IPS-NIHi11 (cell line): ENCODE measurements at places on chromosomes 5 and 9.

DNA sequence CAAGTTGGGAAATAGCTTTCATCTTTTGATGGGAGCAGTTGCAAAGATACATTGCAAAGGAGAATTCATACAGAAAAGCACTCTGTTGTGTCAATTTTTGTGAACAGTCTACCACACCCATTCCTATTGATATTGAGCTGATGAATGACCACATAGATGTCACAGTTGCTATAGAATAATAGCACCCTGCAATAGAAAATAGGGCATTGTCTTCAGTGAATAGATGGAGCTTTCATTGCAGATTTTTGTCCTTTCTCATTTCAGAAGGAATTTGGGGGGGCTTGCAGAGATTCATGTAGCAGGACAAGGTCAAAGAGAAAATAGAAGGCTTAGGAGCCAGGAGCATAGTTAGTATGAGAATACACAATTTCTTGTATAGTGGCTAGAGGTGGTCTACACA, 237.9 kb downstream of the TMEM38B start:
- DNase-seq = no peak

DNA sequence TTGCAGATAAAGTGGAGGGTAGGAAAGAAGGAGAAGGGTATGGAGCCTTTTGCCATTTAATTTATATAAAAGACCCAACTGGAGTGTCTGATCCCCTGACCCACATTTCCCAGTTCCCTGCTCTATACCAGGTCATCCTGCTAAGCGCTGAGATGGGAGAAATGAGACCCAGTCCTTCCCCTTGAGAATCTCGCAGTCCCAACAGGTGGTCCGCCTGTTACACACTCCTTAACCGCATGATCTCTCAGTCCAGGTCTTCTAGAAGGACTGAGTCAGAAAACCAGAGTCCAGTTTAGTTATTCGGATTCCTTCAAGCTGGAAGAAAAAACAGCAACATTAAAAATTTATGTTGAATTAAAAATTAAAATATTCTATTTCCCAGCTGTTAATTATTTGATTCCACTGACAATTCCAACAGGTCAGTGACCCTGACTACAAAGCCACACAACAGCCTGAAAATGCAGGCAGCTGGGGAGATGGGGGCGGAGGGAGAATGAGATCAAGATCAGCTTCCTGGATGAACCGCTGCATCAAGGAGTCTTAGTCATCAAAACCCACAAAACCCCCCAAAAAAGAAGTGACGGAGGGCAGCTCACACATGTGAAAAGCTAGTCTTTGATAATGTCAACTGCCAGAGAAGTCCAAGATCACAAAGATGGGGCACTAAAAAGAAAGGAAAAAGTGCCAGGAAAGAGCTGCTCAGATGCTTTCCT, 44.0 kb downstream of the GGTA1 start:
- DNase-seq = no peak

- DNase-seq = no peak
Observed at GRCh38 chr5:79193643-79194042, 42.3 kb upstream of the JMY start.

DNA sequence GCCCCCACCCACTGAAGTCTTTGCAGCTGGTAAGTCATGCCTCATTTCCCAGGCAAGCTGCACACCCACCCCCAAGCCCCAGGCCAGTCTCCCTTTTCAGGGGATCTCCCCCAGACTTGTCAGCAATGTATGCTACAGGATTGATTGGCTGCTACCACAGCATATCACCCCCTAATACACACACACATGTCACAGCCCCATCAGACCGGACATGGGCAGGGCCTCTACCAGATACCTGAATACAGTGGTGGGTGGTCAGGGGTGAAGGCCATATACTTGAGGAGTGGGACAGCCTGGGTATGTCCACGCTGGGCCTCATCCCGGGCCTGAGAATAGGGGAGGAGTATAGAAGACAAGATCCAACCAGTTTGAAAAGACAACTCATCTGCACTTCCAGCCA, 63.4 kb upstream of the ARAP3 start:
- DNase-seq = no peak

DNA sequence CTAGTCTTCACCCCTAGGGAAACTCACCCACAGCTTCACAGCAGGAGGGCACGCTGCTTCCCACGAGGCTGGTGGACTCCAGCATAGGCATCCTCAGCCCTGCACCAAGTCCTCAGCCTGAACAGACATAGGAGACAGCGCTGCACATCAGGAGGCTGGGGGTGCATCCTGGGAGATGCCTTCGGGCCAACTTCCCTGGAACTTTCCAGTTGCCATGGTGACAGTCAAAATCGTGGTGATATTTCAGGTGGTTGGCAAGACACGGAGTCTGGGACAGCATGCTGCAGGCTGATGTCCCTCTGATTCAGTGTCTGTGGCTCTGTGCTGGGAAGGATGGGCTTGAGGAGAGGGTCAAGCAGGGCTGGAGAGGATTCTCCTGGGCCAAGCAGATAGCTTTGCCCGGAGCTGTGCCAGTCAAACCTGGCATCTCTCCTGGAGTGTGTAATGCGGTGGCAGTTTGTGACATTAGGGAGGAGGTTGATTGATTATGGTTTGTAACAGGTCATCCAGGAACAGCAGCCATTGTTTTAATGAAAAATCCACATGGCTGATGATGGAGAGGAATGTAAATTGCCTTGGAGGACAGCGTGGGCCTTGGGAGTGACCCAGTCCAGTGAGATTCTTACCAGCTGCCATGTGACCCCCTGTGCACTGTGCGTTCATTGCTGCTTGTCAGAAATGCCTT, 35.6 kb upstream of the SEMA4D start:
- no peak for DNase-seq

DNA sequence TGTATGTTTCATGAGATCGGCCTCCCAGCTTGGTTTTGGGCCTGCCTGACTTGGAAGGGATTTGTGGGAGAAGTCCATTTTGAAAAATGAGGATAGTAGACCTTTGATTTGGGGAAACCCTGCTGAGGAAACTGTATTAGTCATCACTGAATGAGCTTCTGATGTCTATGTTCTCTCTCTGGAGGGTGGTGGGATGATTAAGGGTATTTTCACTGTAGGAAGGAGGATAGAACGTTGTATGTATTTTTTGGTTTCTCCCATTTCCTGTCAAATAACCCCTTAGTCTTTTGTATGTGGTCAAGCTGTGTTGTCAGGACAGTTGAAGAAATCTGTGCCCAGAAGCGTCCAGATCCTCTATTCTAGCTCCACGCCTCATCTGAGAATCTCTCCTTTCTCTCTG, 151.9 kb downstream of the INSYN2B start:
- no peak for DNase-seq

DNA sequence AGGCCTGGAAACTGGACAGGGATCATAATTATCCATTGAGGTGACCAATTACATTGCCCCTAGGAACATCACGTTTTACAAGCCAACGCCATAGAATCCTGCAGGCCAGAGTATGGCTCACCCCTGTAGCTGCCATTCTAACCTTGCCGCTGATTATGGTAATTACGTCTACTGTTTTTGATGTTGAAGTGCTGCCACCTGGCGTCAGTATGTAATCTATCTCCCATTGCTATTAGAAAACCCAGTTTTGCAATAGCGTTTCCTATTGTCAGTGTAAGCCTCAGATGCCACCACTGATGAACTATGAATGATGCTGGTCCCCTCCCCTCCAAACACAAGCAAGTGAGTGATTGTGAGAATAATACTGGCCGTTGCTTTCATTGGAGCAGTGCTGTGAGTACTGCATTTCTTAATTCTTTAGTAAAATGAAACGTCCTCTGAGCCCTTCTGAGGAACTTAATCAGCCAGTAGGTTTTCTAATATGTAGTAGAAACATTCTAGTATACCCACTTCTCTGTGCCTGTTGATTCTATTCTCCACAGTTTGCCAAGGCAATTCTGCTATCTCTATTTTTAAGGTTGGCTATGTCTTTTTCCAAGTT, 100.5 kb upstream of the NMUR2 start:
- peak; percentile 52 for DNase-seq

GRCh38 chr5:120528609-120529008, 64.5 kb downstream of the PRR16 start:
- no peak for DNase-seq

DNA sequence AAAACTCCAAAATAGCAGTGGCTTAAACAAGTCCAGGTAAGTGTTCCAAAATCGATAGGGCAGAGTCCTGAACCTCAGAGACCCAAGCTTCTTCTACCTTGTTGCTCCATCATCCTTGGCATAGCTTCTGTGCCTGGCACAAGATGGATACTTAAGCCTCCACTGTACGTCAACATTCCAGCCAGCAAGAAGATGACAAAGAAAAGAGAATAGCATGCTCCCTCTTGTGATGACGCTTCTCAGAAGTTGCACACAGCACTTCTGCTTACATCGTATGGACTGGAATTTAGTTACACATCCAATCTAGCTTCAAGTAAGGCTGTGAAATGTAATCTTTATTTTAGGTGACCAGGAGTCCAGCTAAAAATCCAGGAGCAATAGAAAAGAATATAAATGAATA, 227.4 kb downstream of the ESM1 start:
- no peak for DNase-seq

DNA sequence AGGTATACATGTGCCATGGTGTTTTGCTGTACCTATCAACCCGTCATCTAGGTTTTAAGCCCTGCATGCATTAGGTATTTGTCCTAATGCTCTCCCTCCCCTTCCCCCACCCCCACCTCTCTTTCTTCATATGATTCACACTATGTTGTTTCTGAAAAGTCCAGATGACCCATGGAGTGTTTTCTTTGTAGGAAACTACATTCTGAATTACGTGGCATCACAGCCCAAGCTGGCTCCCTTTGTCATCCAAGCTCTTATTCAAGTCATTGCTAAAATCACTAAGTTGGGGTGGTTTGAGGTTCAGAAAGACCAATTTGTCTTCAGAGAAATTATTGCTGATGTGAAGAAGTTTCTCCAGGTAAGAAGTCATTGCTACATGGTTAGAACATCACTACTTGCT, 30.4 kb downstream of the RANBP17 start:
- DNase-seq = no peak

GRCh38 chr5:120874081-120874862, 410.2 kb downstream of the PRR16 start:
- no peak for DNase-seq

DNA sequence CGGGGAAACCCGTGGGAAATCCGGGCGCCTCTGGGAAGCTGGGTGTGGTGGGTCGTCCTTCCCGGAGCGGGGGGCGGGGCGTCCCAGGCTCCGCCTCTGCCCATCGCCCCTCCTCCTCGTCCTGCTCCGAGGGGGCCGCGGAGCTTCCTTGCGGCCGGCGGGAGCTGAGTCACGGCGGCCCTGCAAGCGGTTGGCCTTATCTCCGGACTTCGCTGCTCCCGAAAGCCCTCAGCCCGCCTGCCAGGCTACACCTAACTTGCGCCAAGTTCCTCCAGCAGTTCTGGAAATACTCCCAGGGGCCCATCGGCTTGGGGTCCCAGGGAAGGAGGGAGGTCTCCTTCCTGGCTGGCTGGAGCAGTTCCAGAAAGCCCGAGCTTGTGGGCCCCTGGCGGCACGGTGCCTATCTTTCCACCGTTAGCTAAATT, 54.1 kb upstream of the CDKN2AIPNL start:
- peak; percentile 97 for DNase-seq

DNA sequence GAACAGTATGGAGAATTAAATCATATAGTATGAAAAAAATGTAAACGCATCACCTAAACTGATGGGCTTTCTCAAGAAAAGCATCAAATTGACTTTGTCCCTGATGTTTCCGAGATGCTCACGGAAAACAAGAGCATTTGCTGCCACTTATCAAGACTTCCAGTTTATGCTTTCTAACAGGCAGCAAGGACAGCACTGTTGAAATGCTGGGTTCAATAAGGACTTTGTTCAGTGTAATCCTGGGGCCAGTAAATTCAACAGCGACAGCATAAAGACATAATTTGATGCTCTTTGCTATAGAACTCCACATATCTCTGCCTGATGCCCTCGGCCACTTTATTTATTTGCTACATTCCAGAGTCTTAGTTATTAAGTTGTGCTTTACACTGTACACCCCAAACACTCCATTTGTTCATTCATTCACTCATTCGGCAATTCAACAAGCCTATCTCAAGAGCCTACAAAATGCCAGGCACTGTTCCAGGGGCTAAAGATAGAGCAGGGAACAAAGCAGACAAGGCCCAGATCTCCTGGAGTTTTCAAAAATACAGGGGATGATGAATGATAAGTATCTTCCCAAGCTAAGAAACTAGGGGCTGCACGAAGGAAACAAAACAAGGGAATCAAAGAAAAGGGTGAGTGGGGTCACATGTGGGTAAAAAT, 294.6 kb downstream of the ZNF608 start:
- no peak for DNase-seq

- DNase-seq = no peak
Observed at GRCh38 chr5:156584871-156585270, 257.9 kb downstream of the SGCD start.

- peak; percentile 31 for DNase-seq
Observed at GRCh38 chr5:175772747-175773533, 98.4 kb upstream of the CPLX2 start.

- no peak for DNase-seq
Observed at GRCh38 chr5:40389591-40389990, 290.1 kb upstream of the PTGER4 start.

DNA sequence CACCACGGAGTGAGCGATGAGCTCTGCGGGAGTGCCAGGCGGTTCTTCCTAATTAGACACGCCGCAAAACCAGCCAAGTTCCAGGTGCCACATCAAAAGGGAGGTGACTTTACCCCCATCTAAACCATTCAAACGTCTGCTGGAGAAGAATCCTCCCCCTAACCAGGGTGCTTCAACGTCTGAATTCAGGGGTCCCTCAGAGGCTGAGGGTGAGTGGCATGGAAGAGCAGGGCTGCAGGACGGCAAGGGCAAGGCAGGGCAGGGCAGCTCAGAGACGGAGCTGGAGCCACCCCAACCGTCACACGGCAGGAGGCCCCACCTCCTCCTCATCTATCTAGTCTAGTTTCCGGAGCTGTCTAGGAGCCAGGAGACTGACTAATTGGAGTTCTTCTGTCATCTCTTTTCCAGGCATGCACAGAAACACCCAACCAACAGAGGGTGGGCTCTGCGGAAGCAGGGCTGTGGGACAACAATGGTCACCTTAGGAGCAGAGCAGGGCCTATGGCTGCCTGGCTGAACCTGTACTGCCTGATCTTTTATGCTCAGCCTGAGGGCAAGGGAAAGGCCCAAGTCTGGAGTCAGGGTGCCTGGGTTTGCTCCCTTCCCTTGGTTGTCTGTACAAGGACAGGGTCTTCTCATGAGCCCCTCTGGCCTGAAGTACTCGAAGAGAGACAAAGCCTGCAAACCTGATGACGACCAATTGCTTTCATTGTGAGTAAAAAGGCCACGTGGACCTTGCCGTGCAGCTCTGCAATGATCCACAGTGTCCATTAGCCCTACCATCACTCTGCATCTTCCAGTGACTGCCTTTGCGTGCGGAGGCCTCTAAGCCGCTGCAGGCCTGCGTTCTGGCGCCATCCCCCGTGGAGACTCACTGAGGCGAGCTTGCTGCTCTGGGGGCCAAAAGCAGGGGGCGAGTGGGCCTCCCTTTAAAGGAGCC, 81.0 kb upstream of the SLC25A51 start:
- DNase-seq = no peak

- no peak for DNase-seq
Observed at GRCh38 chr9:3858961-3859360, 333.2 kb upstream of the RFX3 start.

- DNase-seq = no peak
Observed at GRCh38 chr5:66144834-66145390, 812 bp downstream of the SREK1 start.

- DNase-seq = no peak
Observed at GRCh38 chr9:19216466-19216865, 14.0 kb upstream of the DENND4C start.
